ENCODE measurements at places on chromosomes 2 and 18.

GRCh38 chr2:8329660-8330622 lies 351.9 kb upstream of the ID2 start:
- DNase-seq = no peak

- peak; percentile 21 for DNase-seq
Measured at GRCh38 chr2:67797801-67798540, 264.8 kb downstream of the C1D start.

DNA sequence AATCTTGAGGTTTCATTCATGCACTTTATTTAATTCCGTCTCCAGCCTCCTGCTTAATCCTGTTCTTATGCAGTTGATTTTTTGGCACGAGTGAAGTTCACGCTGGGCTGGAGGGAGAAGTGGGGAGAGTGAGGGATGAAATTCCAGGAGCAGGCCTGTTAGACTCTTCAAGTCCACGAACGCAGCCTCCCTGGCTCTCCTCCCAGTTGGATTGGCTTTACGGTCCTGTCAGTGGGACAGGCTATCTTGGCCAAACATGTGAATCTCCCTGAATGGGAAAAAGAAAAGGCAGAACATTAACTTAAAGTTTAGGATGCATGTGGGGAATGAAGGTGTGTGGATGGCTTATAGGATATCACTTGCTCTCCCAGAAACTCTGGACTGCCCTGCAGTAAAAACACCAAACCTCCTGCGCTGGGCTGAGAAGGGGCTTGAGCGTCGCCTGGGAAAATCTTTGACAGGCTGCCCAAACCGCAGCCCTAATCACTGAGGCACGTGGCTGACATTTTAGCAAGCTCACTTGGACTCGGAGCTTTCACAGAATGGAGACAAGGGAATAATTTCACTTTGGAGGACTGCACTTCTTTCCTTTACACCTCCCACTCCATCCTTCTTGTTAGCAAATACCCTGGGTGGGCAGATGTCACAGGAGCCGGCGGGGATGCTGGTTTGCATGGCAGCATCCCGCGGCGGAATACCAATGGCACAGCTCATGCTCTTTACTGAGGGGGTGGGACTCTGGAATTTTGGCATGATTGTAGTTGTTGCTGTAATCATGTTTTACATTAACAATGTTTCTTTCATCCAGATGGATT lies 93.9 kb downstream of the ACKR3 start:
- DNase-seq = no peak

DNA sequence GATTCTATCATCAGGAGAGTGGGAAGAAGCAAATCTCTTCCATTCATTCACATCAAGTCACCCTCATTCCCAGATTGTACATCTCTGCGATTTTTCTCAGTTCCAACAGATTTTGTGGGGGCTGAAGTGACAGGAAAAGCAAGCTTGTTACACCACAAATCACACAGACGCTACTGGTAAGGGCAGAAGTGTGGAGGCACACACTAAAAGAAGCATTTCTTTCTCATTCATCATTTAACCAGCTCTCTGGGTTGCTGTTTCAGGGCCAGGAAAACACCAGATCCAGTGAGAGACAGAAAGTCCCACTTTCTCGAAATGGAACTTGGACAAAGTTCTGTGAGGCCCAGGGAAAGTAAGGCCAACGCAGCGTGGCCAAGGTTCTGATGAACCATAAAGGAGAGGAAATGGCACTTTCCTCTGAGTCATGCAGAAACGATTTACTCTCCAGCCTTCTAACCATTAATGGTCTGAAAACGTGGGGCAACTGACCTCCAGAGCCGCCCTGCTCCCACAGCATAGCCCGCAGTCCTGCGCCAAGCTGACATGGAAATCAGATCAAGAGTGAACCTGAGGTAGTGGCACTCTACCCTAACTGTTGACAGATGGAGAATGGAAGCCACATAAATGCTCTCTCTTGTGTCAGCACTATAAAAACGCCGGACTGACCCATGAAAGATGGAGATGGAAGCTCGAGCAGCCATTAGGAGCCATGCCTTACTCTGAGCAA lies 191.0 kb downstream of the C1D start:
- no peak for DNase-seq

GRCh38 chr2:207630491-207630890 lies 5.3 kb upstream of the METTL21A start:
- no peak for DNase-seq

GRCh38 chr18:25399554-25399953 lies 47.6 kb upstream of the ZNF521 start:
- no peak for DNase-seq

DNA sequence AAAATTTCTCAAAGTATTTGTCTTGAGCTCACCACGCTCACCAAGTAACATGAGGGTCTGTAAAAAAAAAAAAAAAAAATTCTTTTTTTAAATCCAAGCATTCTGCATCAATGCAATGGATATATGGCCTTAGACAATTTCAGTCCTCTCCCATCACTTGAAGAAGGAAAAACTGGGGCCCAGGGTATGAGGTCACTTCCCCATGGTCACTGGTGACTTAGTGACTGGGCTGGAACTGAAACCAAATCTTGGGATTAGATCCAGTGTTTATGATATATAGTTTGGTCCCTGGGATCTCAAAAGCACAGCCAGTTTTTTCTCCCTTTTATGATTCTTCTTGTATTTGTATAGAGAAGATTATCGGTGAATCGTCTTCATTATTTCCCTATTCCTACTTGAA lies 477.9 kb upstream of the TNP1 start:
- DNase-seq = no peak

DNA sequence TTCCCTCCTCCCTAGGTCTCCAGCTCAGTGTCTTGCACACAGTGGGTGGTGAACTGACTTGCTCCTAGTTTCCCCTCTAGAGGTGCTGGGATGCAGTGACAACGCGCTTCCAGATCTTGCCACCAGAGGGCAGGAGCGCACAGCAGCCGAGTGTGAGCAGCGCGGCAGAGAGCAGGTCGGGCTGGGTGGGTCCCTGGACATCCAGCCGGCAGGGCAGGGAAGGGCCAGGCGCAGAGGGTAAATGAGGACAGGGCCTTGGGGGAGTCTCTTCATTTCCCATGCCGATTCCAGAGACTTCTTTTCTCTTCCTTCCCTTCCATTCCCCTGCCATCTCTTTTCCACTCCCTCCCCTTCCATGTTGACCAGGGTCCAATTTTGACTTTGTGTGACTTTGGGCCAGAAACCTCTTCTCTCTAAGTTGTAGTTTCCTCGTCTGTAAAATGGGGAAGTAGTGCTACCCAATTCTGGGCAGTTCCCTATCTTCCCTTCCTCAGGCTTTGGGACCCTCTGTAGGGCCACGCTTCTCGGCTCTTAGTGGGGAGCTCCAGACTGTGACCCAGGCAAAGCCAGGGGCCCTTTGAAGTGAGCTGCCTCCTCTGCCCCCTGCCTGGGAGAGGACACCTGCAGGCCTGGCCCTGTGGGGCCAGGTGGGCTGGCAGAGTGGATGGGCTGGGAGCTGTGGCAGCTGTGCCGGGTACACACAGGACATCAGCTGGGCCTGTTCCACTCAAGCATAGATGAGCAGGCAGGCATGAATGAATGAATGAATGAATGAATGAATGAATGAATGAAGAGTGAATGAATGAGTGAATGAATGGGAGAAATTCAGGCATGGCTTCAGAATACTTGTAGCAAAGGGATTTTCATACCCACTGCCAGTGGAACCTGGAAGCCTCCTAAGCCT lies 43.3 kb upstream of the TAF1B start:
- peak; percentile 60 for DNase-seq

- no peak for DNase-seq
Measured at GRCh38 chr2:10237392-10238321, 65.0 kb upstream of the HPCAL1 start.

GRCh38 chr2:211930331-211930730 lies 608.3 kb downstream of the ERBB4 start:
- DNase-seq = no peak

DNA sequence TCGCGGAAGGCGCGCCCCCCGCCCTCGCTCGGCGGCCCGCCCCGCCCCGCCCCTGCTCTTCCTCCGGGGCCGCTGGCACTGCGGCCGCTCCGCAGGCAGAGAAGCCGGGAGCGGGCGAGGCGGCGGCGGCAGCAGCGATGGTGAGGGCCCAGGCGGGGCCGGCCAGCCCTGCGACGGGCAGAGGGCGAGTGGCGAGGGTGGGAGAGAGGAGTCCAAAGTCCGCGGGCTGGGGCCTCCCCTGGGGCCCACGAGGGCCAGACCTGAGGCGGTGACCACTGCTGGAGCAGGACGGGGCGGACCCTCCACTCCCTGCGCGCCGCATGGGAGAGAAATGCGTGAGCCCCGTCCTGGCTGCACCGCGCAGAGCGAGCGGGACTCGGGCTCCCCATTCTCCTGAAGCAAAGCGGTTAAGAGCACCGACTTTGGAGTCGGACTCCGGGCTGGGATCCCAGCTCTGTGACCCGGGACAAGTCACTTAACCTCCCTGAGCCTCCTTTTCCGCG lies at the start of gene VAMP5:
TSS of gene VAMP5 (plus strand) at position 78 of the 503 bp plus-strand sequence. CDS start at position 138, 60 bp downstream.
- DNase-seq = peak; percentile 53

DNA sequence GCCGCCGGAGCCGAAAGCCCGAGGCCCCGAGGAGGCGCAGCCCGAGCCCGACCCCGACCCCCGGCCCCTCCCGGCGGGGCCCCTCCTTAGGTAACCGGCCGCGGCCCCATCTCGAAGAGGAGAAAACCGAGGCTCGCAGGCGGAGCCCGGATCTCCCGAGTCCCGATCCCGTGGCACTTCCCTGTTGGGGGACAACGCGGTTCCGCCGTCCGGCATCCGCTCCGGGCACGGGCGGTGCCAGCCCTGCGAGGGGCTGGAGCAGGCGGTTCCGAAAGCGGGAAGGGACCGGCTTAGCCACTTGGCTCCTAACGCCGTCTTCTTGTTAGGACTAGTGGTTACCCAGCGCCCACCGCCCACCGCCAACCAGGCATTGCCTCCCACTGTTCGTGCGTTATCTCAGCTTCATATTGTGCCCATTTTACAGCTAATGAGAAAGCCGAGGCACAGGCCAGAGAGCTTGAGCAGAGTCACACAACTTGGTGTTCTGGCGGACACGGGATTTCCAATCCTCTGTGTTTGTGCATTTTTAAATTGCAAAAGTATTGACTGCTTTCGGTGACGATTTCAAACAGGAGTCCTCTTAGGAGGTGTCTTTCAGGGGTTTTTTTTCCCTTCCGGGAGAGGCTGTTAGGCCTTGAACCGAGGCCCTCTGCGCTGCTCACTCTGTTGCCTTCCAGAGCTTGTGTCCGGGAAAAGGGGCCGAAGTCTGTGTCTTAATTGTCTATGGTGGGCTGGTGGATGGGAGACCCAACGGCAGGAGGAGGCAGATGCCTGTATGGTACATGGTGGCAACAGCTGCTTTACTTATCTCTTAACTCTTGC lies 562 bp downstream of the CENPA start:
- DNase-seq = no peak

DNA sequence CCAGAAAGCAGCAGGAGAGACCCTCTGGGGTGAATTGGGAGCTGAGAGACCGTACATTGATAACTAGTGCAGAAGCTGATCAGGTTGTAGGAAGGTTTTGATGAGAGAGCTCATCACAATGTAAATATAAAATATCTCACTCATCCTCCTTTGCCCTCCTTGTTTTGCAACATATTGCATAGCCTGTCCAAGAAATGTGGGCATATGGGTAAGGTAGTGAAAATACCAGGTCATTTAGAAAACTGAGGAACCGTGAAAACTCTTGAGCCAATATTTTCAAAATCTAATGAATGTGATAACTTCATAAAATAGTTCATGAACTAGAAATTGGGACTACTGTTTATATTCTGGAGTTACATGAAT lies 31.4 kb downstream of the C18orf54 start:
- DNase-seq = no peak

- no peak for DNase-seq
Measured at GRCh38 chr18:38025433-38026038, 459.9 kb upstream of the CELF4 start.

DNA sequence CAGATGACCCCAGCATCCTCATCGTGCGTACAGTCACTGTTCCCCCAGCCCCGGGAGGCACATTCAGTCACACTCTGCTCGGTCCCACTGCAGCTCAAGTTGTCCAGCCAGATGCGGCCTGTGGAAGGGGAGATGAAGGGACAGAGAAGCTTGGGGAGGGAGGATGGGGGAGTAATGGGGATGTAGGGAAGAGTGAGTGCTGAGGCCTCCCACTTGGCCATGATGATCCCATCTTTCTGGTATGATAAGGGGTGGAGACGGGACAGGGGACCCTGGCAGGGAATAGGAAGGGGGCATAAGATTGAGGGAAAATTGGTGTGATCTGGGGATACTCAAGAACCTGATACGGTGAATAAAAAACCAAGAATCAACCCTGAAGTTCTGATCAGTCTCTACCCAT lies 3.5 kb downstream of the LOXL3 start:
- no peak for DNase-seq

GRCh38 chr2:46351750-46352138 lies 54.5 kb downstream of the EPAS1 start:
- DNase-seq = no peak

DNA sequence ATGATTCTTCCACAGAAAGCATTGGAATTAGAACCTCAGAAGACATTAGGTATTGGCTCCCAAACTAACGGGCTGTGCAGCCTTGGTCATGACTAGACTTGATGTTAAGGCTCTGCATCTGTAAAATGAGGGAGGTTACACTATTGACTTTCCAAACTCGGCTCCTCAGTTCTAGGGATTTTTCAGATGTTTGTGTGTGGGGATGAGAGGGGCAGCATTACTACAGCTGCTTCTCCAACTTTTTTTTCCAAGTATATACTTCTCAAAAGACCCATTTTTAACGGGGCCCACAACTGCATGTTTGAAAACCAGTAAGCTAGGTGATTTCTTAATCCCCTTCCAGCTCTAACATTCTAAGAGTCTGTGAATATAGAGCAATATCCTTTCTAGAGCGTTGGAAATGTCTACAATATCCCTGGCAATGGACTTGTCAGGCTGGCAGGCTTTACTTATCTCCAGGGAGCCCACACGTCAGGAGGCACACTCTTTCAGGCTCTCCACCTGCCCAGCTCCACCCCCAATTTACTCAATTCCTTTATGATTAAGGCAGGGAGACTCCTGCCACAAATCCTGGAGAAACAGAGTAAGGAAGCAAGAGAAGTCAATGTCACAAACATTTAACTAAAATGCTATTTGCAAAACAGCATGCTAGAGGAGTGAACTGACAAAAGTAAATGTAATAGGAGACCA lies 844 bp upstream of the MPV17 start:
- no peak for DNase-seq

DNA sequence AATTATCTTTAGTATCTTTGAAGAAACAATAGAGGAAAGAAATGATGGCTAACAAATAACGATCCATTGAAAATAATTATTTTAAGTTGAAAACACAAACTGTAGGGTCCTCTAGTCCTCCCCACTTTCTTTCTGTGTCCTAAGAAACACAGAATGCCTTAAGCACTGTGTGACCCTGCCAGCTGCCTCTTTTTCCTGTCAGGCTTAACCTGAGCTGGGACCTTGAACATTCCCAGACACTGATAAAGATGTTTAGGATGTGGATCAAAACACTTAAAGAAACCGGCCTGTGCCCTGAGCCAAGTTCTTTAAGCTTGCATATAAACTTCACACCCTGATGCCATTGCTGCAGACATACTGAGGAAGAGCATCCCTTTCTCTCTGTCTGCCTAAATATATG lies 755.4 kb upstream of the VRK2 start:
- DNase-seq = no peak

Data from substantia nigra (tissue), 51 donors.